ENCODE measurements at places on chromosomes 1 and 21. TPM values are rescaled to one million over a fixed set of nuclear protein-coding genes. Genes with fewer than 3 reads are reported as not detected.

The PCP4 gene
- total RNA-seq = 199 TPM

GRCh38 chr1:57966751-57967406 is 543.0 kb upstream of the DAB1 start:
- no peaks in the 10 kb centered on the region for H3K36me3 ChIP-seq
- no peaks in the 10 kb centered on the region for H3K4me1 ChIP-seq
- H3K4me3 ChIP-seq = no peak overlapping the region
- H3K27ac ChIP-seq = no peak overlapping the region
- DNase-seq = no peak

- DNase-seq = no peak
- no peaks in the 10 kb centered on the region for H3K36me3 ChIP-seq
- no peak overlapping the region for H3K4me3 ChIP-seq
- H3K4me1 ChIP-seq = peaks cover 63% of the 10 kb centered on the region
- H3K27me3 ChIP-seq = no peaks in the 10 kb centered on the region
- no peak overlapping the region for H3K27ac ChIP-seq
These were observed 16.3 kb downstream of the GPBP1L1 start for GRCh38 chr1:45669859-45670655.

DNA sequence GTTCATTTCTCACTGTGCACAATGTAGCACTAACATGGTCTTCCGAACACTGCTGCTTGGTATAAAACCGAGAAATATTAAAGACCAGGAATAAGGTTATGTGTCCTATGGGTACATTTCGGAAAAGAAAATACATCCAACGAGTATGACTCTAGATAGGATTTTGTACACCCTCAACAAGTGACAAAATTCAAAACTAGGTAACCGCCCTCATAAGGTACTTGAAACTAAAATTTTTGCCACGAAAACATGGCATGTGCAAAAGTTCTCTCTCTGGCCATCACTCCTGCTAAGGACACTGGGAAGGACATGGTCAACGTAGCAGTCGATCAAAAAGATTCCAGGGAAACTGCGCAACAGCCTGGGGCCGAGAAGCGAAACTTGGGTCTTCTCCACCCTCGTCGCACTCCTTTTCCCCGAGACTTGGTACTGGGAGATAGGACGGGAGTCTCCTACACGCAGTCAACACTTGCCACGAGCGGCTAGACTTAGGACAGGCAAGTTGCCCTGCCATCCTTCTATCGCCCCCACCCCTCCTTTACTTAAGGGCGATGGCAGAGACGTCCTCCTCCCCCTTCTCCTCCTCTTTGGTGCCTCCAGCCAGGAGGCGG is 338 bp upstream of the TOR1AIP1 start:
- peaks cover 5% of the 10 kb centered on the region for H3K4me1 ChIP-seq
- peaks cover 11% of the 10 kb centered on the region for H3K36me3 ChIP-seq

DNA sequence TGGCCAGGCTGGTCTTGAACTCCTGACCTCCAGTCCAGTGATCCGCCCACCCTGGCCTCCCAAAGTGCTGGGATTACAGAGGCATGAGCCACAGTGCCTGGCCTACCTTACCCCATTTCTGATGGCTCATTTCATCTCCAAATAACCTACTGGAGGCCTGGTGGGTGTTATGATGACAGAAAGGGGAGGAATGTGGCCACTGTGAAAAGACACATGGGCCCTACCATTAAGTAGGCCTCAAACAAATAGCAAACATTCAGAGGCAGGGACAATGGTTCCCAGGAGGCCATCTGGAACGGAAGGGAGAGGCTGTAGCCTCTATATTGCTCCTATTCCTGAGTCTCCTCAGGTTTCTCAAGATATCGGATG is 932 bp upstream of the FCRLA start:
- no peaks in the 10 kb centered on the region for H3K27me3 ChIP-seq
- no peak overlapping the region for H3K4me3 ChIP-seq
- H3K27ac ChIP-seq = no peak overlapping the region
- no peak for DNase-seq
- H3K4me1 ChIP-seq = no peaks in the 10 kb centered on the region

The SLAMF8 gene
- total RNA-seq = 1.9 TPM

GRCh38 chr1:196180847-196181593 is 427.2 kb downstream of the KCNT2 start:
- no peak overlapping the region for H3K4me3 ChIP-seq
- no peaks in the 10 kb centered on the region for H3K36me3 ChIP-seq
- H3K27me3 ChIP-seq = no peaks in the 10 kb centered on the region

DNA sequence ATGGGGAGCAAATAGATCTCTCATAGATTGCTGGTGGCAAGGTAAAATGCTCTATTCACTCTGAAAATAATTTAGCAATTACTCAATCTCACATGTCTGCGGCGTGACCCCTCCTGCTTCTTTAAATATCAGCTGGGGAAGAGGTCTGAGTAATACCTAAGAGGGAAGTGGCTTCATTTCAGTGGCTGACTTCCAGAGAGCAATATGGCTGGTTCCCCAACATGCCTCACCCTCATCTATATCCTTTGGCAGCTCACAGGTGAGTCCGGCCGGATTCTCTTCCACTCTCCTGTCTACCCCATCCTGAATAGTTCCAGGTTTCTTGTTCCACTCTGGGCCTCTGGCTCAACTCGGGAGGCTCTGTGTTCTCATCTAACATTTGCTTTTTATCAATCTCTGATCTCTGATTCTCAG is at the start of gene SLAMF7:
SLAMF7 (plus strand) TSS at position 150 of the 414 bp plus-strand sequence; CDS start at position 205, 55 bp downstream.
- no peaks in the 10 kb centered on the region for H3K4me1 ChIP-seq
- no peaks in the 10 kb centered on the region for H3K36me3 ChIP-seq
- H3K4me3 ChIP-seq = no peak within 1 kb of the TSS
- H3K27ac ChIP-seq = no peak within 1 kb of the TSS
- H3K27me3 ChIP-seq = no peaks in the 10 kb centered on the region

DNA sequence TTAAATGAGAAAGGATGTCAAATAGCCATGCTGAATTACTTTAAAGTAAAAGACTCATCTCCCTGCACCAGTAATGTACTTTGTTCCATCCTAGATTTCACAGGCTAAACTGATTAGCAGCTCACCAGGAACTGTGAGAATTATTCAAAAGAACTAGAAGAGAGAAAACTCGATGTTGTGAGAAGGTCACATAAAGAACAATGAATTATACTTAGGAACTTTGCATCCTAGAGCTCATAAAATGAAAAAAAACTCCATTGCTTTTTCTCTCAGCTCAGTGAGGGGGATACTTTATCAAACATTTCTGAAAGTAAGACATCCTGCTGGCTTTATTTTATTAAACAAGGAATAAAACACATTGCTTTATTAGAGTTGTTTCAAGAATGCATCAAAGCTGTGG is 278.5 kb downstream of the MRPL39 start:
- H3K36me3 ChIP-seq = no peaks in the 10 kb centered on the region
- H3K4me1 ChIP-seq = no peaks in the 10 kb centered on the region
- DNase-seq = no peak
- H3K4me3 ChIP-seq = no peak overlapping the region
- H3K27ac ChIP-seq = no peak overlapping the region

DNA sequence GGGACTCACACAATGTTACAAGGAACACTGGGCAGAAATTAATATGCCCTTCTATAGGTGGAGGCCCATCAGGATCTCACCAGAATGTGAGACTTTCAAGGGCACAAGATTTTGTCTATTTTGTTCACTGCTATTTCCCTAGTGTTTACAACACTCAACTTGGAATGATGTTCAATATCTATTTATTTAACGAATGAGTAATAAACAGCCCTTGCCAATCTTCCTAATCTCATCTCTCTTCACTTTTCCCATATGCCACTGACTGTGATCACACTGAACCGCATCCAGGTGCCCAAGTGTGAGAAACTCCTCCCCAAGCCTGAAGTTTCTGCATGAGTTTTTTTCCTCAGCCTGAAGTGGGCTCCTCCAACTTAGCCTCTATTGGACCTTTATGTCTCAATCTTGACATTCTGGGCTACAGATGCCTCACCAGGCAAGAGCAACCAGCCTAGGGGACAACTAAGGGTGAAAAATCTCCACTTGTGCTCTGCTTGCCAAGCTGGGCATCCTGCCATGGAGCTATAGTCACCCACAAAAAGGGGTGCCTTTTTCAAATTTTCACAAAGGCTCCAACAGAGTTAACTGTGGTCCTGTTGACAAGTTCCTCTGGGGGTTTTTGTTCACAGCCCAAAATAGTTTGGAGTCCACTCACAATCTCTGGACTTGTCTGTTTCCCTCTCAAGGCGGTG is 105.6 kb downstream of the PLPP3 start:
- no peaks in the 10 kb centered on the region for H3K27me3 ChIP-seq
- peaks cover 43% of the 10 kb centered on the region for H3K4me1 ChIP-seq

The C1orf87 gene
- not detected for total RNA-seq

The IFI44L gene
- total RNA-seq = 22.9 TPM

The MANEAL gene
- total RNA-seq = 4.0 TPM

DNA sequence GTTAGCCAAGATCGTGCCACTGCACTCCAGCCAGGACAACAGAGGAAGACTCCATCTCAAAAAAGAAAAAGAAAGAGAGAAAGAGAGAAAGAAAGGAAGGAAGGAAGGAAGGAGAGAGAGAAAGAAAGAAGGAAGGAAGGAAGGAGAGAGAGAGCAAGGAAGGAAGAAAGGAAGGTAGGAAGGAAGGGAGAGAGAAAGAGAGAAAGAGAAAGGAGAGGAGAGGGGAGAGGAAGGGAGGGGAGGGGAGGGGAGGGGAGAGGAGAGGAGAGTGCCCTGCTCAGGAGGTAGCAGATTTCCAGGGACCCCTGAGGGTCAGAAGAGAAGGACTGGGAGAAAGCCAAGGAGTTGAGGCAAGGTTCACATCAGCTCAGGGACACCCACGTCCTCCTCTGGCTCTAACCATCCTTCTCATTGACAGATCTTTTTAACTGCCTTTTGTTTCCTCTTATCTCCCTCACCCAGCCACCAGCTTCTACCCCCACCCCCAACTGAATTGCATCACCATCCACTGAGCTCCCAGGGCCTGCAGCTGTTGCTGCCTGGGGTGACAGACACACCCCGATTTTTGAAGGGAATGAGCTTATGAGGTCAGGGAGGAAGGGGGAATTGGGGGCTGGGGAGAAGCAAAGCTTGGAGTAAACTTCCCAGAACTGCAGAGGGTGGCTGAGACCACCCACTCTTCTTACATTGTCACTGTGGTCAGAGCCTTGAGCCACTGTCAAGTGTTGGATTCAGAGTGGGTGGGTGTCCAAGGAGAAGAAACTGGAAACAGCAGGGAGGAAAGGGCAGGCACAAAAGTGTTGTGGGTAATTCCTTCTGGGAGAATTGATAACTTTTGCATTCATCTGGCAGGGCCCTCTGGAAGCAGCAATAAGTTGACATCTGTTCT is 91.6 kb downstream of the GLUL start:
- peaks cover 37% of the 10 kb centered on the region for H3K4me1 ChIP-seq
- no peak overlapping the region for H3K4me3 ChIP-seq
- no peak for DNase-seq
- H3K27me3 ChIP-seq = no peaks in the 10 kb centered on the region

The SAMD11 gene
- 5.1 TPM for total RNA-seq

The LGR6 gene
- total RNA-seq = 4.8 TPM

DNA sequence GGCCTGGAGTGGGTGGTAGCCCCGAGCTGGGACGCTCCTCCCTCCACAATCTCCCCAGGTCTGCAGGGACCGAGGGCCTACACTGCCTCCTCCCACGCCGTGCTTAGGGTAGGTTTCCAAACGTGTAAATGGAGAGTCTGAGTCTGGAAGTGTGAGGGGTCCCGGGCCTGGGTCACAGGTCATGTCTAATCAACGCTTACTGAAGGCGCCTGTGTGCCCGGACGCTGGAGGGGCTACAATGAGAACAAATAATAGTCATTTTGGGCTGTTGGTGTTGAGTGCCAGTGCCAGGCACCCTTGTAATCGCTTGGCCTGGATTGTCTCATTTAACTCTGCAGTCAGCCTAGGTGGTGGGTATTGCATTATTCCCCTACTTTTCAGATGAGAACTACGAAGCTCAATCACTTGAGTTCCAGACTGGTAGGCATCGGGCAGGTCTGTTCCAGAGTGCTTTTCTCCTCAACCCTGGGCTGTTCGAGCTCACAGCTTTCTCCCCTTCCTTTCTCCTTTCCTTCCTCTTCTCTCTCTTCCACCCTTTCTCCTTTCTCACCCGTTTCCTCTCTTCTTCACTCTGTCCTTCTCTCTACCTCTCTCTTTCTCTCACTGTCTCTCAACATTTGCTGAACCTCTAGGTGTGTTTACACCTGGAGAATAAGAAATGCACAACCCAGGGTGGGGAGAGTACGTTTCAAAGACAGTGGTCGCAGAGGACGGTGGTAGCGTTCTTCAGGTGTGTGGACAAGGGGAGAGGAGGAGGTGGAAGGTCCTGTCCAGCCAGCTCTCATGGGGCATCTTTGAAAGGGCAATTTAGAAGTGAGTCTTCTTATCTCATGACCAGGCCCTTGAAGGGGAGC is 883 bp downstream of the SLC66A1 start:
- peaks cover 20% of the 10 kb centered on the region for H3K4me1 ChIP-seq
- H3K4me3 ChIP-seq = peak overlapping the region; percentile 64
- DNase-seq = no peak
- H3K27me3 ChIP-seq = no peaks in the 10 kb centered on the region
- peak overlapping the region; percentile 75 for H3K27ac ChIP-seq

Data from thyroid gland (tissue), 4 donors.